ENCODE measurements at places on chromosomes 12 and 14.

DNA sequence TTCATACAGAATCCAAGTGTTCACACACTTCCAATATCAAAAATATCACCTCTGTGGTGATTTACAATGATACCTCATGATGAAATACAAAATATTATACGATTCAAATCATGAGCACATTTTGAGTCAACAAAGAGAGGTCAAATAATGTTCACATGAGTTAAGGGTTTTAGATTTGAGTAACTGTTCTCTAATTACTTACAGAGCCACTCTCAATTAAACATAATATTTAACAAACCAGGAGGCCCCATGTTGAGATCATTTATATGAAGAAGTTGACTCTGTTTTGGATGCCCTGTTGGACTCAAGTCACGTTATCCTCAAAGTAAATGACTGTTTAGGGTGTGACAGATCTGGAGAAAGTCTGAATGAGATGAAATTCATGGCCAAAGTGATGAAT, 53.5 kb downstream of the NUAK1 start:
- DNase-seq: no peak

- DNase-seq: no peak
These were observed 1.6 kb downstream of the MGAT4C start for GRCh38 chr12:86254399-86255107.

DNA sequence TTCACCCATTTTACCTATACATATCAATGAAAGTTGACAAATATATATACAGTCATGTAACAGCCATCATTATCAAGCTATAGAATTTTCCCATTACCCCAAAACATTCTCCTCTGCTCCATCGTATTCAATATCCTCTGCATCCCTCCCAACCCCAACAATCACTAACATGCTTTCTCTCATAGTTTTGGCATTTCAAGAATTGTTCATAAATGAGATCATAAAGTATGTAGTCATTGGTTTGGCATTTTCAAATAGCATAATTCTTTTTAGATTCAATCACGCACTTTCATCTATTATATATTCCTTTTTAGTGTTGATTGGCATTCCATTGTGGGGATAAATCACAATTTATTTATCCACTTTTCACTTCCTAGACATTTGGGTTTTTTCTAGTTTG, 866.0 kb upstream of the TMEM132C start:
- no peak for DNase-seq

DNA sequence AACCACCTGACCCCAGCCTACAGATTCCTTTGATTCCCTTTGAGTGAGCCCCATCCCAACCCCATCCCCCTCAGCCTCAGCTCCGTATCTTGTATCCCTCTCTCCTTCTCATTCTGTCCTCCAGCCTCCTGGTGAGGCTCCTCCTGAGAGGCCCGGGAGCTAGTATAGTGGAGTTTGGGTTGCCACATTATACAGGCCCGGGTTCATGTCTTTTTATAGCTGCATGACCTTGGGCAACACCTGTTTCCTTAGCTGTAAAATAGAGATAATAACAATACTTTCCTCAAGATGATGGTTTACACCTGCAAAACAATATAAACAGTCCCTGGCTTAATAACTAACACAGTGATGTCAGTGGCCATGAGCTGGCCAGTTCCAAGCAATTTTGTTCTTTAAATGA, 89.8 kb downstream of the STAB2 start:
- DNase-seq: no peak

- no peak for DNase-seq
These were observed 184.8 kb downstream of the PIK3C2G start for GRCh38 chr12:18446061-18446644.

GRCh38 chr14:60085085-60085484, 6.6 kb upstream of the PCNX4 start:
- DNase-seq: no peak

DNA sequence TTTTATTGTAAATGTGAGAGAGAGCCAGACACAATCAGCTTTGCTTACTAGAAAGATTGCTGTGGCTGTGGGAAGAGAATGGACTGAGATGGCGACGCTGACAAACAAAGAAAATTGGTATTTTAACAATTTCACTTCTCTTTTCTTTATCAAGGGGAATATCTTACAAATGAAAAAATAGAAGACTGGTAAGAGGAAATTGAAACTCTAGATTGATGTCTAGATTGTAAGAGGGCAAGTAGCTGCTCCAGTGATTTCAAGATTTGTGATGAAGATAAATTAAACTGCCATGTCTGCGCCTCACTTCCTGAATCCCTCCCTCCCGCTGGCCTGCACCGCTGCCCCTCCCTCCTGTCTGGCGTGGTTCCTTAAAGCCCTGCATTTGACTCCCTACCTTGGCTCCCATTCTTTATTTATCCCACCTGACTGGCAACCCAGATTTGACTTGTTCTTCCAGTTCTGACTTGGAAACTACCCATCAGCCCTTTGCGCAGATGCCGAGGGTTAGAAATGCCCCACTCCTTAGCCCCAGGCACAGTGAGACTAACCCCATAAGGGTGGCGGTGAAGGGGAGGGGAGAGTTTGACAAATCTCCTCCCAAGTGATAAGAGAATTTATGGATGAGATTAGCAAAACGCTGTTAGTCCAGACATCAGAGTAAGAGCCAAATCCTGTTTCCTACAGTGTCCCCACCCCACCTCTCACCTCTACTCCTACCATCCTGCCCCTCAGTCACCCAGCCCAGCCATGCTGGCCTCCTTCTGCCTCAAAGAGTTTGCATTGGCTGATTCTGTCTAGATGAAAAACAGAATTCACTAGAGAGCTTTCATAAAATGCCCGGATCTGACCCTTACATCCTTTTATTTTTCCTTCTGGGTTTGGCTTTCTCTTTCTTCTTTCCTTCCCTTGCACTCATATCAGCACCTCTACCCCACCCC, 125.3 kb upstream of the ATF7IP start:
- DNase-seq: no peak

DNA sequence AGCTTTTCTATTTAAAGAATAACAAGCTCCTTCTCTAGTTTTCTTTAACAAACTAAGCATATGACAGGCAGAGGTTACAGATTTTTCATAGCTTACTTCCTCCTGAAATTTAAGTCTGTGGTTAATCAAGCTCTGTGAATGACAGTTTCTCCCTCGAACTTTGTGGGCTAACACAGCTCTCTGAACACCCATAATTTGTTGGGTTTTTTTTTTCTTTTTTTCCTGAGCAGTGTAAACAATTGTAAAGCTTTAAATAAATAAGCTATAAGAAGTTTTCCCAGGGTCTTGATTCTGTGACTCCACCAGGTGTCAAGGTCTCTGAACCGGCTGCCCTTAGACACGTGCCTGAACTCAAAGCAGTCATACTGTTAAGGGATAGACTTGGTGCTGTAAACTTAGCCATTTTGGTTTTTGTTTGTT, 128.1 kb upstream of the AMIGO2 start:
- no peak for DNase-seq

DNA sequence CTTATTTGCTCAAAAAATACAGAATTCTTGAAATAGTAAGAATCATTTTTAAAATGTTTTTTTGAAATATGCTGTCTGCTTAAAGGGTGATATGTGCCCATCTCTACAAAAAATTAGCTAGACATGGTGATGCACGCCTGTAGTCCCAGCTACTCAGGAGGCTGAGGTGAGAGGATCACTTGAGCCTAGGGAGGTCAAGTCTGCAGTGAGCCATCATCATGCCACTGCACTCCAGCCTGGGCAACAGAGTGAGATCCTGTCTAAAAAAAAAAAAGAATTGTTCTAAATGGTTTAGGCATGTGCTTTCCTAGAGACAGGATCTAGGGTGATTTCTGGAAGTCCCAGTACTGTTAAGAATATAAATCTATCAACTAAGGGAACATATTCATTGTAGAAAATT, 75.6 kb upstream of the HECTD1 start:
- DNase-seq: no peak

- DNase-seq: no peak
These were observed 111.2 kb downstream of the ITPR2 start for GRCh38 chr12:26721800-26722199.

GRCh38 chr14:67260965-67261364, 19.7 kb downstream of the PALS1 start:
- DNase-seq: no peak

DNA sequence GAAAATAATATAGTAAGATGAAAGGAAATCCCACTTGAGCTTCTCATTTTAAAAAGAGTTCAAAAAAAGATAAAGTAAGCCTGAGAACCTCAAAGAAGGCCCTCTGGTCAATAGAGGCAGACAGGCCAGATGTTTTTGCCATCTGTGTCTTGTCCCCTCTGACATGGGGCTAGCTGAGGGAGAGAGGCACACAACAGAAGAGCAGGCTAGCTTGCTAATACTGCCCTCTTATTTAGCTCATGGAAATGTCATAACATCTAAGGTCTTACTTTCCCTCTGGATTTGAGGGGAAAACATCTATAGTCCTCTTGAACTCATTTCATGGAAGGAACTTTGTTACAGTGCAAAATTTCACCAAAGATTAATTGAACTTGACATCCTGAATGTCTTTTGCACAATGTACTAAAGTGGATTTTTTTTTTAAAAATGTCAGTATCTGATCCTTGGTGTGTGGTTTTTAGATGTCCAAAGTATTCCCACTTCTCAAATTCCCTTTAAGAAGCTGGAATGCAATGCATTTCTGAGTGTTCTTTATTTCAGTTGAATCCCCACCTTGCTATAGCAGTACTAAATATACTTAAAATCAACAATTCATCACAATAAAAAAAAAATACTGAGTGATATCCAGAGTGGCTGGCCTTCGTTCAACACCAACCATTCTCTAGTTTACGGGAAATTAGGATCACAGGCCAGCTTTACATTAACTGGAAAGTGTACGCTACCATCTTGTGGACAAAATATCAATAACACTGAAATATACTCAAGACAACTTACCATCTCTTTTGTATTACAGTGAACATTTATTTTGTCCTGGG, 176.7 kb downstream of the PAH start:
- DNase-seq: no peak

- no peak for DNase-seq
These were observed 32.0 kb upstream of the CDKN3 start for GRCh38 chr14:54364555-54365415.

- no peak for DNase-seq
These were observed 493.8 kb downstream of the NPAS3 start for GRCh38 chr14:33432407-33433023.

DNA sequence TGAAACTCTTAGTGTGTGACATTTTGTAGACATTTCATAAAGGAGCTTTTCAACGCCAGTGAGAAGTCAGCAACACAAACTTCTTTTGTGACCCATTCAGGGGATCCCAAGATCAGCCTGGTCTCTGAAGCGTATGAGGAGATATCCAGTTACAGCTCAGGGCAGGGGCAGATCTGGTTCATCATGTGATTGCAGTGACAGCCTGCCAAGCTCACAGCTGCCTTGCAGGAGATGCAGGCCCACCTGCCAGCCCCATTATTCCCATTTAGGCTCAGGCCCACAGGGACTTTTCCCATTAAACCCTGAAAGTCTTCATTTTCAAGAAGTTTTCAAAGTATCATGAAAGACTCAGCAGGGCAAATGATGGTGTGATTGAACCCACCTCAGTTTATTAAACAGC, 38.3 kb downstream of the SRGAP1 start:
- DNase-seq: no peak

GRCh38 chr12:42683933-42684801, 94.6 kb upstream of the PRICKLE1 start:
- no peak for DNase-seq

GRCh38 chr12:69354556-69355187, 4.9 kb upstream of the YEATS4 start:
- no peak for DNase-seq

- DNase-seq: no peak
These were observed 66.5 kb downstream of the ANO6 start for GRCh38 chr12:45282411-45282810.

DNA sequence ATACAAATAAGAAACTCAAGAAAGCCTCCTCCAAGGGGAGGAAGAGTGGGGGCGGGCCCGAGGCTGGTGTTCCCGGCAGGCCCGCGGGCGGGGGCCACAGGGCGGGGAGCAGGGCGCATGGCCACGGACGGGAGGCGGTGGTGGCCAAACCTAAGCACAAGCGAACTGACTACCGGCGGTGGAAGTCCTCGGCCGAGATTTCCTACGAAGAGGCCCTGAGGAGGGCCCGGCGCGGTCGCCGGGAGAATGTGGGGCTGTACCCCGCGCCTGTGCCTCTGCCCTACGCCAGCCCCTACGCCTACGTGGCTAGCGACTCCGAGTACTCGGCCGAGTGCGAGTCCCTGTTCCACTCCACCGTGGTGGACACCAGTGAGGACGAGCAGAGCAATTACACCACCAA, 8.7 kb downstream of the DACT1 start:
- no peak for DNase-seq

GRCh38 chr14:105472486-105472991, 2.1 kb upstream of the CRIP2 start:
- DNase-seq: no peak

- no peak for DNase-seq
These were observed 108.5 kb downstream of the ARF6 start for GRCh38 chr14:50001151-50001998.

DNA sequence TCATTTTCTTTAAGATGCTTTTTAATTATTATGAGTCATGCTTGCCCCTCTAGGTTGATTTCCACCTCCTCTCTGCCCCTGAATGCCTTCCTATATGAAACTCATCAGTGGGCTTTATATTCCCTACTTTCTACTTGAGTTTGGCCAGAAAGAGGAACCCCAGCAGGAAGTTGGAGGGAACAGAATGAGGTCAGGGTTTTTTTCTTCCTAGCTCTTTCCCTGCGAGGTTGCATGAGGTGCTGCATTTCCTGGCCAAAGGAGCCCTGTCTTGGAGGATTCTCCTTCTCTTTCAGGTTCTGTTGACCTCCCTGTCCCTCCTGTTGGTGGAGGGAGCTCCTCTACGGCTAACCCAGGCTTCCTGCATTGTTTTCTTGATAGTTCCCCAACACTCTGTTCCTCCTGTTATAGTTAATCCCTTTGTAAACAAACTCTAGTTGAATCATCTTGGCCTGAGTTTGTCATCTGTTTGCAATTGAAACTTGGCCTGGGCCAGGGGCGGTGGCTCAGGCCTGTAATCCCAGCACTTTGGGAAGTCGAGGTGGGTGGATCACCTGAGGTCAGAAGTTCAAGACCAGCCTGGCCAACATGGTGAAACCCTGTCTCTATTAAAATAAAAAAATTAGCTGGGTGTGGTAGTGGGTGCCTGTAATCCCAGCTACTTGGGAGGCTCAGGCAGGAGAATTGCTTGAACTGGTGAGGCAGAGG, 15.3 kb upstream of the SPIC start:
- DNase-seq: no peak

DNA sequence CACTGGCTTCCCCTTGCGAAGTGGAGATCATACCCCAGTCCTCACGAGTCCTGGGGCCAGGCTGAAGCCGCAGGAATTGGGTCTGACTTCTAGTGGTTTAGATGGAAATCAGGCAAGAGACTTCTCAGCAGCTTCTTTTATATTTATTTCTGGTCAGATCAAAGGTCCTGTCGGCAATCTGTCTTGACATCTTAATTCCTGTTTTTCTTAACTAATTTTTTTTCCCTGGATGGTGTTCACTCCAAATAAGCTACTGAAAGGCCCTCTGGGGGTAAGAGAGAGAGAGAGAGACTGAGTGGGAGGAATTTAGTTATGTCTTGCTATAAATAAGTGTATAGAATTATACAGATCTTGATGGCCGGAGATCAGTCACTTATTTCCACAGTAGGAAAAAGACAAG, 698.7 kb upstream of the TBX3 start:
- no peak for DNase-seq

Measured in H1 (cell line).